ENCODE measurements at places on chromosomes 4 and X.
A peak's percentile ranks its signal among the peaks of the same experiment; 100 is the strongest.

GRCh38 chr4:69875576-69875975 lies 15.6 kb upstream of the SULT1E1 start:
- DNase-seq = no peak

GRCh38 chr4:65167719-65168118 lies 502.6 kb downstream of the EPHA5 start:
- no peak for DNase-seq

DNA sequence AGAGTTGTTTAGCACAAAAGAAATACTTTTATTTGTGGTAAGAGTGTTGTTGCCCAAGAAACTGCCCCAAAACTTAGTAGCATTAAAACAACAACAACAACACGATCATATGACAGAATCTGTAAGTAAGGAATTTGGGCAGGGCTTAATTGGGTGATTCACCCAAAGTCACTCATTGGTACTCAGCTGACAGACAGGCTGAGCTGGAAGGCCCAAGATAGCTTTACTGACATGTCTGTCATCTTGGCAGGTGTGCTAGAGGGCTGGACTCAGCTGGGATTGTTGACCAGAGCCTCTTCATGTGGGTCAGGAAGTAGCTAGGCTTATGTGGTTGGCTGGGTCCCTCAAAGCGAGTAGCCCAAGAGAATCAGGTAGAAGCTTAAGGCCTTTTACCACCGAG lies 52.3 kb downstream of the KIAA0232 start:
- DNase-seq = no peak

- peak; percentile 55 for DNase-seq
Measured at GRCh38 chrX:53224860-53225797, at the start of gene KDM5C. Gene KDM5C (minus strand): TSS chrX:53225207. CDS start chrX:53224889, 318 bp downstream.

DNA sequence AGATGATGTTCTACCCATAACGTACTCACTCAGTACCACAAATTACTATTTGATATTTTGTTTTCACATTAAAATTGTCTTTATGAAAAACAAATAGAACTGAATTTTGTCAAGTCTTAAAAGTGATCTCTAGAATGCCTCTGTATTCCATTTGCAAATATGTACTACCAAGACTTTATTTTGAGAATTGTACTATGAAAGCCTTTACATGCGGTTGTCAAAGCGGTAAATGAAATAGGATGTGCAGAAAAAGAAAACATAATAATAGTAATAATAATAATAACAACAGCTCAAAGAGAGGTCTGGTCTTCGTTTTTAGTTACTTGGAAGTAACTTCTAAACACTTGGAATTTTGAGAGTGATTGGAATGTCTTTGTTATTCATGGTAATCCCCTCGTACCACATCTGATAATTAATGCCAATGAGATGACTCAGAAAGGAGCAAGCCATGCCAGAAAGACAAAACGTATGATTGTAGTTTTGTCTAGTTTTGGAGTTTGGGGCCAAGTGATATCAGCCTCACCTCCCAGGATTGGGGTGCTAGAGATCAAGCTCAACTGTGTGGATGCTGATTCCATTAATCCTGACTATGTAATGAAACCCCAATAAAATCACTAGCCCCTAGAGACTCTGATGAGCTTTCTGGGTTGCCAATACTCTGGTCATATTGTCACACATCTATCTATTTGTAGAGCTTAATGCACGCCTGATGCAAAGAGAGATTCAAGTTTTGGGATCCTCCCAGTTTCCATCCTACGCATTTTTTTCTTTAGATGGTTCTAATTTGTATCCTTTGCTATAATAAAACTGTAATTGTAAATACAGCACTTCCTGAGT lies 20.2 kb upstream of the CTSO start:
- DNase-seq = no peak

DNA sequence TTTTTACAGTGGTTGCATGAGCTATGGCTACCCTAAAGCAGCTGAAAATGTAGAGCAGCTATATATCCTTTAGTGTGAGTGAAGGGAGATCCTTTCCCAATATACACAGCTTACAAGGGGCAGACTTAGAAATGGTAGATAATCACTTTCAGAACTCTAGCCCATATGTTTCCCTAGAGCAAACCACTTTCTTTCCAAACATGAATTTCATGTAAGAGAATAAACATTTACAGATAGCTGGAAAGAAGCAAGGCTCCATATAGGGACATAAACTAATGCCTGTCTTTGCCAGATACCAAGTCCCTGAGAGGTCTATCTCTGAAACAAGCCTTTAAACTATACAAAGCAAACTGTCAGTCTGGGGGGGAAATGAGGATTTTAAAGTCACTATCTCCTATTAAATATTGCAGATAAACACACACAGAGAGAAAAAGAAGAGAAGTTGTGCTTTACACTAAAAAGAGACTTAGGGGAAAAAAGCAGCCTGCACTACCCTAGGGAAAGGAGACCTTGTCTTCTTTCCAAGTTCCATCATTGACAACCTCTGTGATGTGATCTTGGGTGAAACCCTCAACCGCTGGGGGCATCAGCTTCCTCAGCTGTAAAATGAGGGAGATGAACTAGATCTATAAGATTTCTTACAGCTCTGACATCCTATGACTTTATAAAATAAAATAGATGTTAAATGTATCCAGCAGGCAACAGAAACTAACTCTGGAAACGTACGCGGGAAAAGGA lies 73.6 kb downstream of the TMEM156 start:
- DNase-seq = no peak

Measured in activated gamma-delta T cell (primary cell).